ENCODE measurements at places on chromosomes 7 and 10.

DNA sequence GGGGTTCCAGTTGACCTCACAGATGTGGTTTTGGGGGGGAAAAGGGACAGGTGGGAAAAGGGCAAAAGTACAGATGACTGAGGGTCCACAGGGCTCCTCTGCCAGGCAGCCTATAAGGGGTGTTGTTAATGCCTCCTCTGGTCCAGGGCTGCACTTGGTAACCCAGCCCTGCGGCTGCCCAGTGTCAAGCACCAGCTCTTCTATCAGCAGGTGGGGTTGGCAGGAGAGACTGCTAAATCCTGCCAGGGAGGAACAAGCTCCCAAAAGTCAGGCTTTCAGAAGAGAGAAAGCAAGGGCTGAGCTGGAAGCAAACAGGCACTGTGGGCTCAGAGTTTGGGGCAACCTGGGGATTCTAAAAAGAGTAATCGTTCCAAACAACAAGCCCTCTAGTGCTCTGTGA is 39.1 kb downstream of the LRRC20 start:
- no peak for DNase-seq

DNA sequence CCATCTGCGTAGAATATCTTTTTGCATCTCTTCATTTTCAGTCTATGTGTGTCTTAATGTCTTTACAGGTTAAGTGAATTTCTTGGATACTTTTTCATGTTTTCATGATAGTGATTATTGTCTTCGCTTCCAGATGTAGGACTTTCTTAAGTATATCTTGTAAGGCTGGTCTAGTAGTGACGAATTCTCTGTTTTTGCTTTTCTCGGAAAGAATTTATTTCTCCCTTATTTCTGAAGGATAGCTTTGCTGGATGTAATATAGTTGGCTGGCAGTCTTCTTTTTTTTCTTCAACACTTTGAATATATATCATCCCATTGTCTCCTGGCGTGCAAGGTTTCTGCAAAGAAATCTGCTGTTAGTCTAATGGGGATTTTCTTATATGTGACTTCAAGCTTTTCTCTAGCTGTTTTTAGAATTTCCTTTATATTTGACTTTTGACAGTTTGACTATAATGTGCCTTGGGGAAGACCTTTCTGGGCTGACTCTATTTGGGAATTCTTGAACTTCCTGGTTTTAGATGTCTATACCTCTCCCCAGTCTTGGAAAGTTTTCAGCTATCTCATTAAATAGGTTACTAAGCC is 14.3 kb downstream of the GTPBP4 start:
- no peak for DNase-seq

DNA sequence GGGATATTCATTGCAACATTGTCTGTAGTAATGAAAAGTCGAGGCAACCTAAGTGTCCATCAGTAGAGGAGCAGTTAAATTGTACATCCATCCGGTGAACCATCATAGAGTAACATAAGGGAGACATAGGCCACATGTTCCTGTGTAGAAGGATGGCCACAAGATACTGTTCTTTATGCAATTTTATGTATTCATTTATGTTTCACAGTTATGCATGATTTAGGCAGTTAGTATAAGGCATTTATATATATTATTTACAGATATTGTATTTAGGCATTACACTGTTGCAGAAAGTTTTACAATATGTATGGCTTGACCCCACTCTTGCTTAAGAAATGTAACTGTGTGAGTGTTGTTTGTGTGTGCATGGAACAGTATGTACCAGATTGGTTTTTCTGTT is 36.0 kb upstream of the CDH23 start:
- no peak for DNase-seq

DNA sequence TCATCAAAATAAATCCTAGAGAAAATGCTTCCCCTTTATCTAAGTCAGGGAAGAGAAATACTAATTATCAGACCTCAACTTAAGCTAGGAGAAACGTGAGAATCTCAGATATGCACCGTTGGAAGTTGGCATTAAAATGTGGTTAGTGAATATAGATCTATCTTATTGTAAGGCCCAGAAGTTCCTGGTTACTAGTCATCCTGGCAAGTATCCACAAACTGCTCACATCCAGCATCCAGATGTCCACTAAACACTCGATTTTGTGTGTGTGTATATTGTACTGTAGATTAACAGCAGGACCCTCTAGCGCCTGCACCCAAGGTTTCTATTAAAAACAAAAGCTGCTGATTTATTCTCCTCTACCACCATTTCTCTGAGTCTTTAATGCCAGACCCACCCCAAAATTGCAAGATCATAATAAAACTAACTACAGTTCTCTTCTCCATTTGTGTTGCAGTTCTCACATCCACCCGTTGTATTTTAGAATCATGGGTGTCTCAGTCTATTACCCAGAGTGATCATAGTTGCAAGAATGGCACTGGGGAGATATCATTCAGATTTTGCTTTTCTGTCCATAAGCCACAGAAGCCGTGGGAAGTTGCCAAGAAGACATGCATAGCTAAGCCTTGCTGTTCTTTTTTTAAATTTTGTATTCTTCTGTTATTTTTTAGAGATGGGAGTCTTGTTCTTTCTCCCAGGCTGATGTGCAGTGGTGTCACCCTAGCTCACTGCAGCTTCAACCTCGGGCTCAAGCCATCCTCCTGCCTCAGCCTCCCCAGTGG is 165.4 kb downstream of the KIAA1217 start:
- DNase-seq = no peak

DNA sequence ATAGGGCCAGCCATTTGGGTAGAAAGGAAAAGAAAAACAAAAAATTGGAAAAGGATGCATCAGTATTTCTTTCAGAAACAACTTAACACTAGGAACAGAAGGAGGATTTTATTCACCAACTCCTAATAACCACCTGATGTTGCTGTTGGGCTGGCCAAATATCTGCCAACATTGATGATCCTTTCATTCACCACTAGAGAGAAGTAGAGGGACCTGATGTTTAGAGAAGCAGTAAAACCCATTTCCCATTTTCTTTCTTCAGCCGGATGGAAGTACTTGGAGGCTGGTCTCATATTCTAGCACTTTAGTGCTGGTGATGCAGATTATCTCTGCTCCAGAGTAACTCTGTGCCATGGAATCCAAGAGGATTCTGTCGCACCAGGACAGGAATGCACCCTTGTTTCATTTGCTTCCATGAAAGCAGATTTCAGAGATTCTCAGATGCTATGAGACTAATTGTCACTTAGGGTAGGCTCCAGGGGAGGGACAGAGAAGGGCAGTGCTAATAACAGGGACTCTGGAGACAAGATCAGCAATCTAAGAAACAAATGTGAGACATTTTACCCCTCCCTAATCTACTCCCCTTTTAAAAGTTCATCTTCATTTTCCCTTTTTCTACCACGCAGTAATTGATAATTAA is 3.1 kb downstream of the KLLN start:
- DNase-seq = peak; percentile 10

- no peak for DNase-seq
These were observed 1.9 kb downstream of the MRPS33 start for GRCh38 chr7:141012696-141013344.

DNA sequence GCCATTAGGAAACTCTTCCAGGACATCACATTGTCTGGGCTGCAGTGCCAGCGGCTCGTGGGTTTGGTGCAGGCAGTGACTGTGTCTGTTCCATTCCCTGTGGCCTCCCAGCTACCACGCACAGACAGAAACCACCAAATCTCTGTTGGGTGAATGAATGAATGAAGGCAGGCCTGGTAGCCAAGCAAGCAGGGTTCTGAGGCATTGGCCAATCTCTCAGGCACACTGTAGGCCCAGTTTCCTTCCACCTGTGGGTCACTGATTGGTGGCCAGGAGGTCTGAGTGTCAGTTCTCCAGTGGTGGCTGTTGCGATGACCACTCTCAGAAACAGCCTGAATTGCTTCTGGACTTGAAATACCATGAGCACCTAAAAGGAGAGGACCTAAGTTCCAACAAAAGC is 59.4 kb upstream of the CTBP2 start:
- no peak for DNase-seq

GRCh38 chr7:47684728-47685127 is 102.8 kb upstream of the TNS3 start:
- DNase-seq = no peak

GRCh38 chr10:30439931-30440330 is 5.9 kb downstream of the MAP3K8 start:
- DNase-seq = no peak

DNA sequence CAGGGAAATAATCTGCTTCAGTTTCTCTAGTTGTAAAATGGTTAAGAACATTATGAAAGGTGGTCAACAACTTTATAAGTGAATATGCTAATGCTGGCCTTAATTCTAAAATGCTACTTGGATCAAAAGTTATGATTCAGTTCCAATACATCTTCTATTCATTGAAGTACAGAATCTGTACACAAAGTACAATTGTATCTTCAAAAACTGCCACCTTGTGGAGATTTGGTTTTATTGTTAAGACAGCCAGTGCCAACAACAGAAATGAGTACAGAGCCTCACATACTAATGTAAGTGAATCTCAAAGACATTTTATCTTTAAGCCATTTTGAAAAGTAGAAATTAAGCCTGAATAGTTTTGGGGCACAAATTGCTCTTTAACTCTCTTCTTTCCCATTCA is 194.0 kb downstream of the CFTR start:
- no peak for DNase-seq

GRCh38 chr10:124217906-124218804 is 124.8 kb upstream of the CHST15 start:
- no peak for DNase-seq

GRCh38 chr7:25964483-25964991 is 187.5 kb upstream of the NFE2L3 start:
- DNase-seq = no peak

DNA sequence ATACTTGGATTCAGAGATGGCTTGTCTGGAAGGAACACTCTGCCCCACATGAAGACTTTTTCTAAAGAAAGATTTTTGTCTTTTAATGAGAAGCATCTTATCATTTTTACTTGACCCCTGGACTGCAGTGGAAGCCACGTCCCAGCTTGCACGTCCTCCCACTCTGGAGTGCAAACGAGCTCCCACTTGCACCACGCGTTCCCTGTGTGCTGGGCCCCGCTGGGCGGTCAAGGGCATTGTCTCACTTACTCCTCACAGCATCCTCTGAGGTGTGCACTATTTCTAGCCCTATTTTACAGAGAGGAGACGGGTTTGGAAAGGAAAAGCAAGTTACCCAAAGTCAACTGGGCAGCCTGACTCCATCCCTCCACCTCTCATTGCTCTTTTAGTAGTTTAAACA is 175.2 kb downstream of the HIBADH start:
- DNase-seq = no peak

GRCh38 chr7:75048435-75049379 is 24.9 kb downstream of the RCC1L start:
- DNase-seq = no peak

GRCh38 chr10:59376846-59377245 is 14.5 kb upstream of the FAM13C start:
- no peak for DNase-seq

GRCh38 chr10:94010886-94011285 is 17.2 kb downstream of the PLCE1 start:
- DNase-seq = no peak

- no peak for DNase-seq
These were observed 229.0 kb downstream of the STK31 start for GRCh38 chr7:23938937-23939552.

GRCh38 chr10:96411716-96412320 is 53.0 kb upstream of the OPALIN start:
- no peak for DNase-seq

DNA sequence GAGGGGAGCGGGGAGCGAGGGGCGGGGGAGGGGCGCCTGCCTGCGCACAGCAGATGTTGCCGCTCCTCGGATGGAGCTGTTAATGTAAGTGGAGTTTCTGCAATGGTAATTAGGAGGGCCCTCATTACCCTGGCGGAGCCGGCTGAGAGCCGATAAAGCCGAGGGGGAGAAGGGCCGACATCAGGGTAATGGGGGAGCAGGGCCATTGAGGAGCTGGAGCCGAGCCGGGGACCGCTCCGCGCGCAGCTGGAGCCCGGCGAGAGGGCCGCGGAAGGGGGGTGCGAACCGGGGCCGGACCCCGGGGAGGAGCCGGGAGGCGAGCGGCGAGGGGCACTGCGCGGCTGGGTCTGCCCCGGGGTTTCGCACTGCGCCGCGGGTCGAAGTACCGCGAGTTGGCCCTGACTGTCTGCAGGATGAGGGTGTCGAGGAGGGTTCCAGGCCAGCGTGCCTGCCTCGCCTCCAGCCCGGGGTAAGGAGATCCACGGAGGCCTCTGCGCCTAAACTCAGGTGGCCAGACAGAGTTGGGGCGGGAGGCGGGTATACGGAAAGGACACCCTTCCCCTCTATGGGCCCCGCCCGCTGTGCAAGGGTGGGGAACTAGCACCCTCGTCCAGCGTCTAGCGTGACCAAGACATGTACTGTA is 55.0 kb upstream of the LBX1 start:
- DNase-seq = no peak

DNA sequence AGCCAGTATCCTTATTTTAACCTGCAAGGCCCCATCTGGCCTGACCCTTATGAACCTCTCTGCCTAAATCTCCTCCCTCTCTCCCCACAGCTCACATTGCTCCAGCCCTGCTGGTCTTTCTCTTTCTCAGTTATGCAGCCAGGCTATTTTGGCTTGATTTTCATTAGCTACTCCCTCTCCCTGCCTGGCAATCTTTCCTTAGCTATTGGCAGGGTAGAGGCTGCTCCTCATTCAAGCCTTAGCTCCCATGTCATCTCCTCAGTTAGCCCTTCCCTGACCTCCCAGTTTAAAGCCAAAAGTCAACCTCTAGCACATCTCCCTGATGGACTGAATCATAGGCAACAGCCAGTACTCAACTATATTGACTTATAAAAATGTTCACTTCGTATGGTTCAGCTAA is 214.4 kb upstream of the CELF2 start:
- no peak for DNase-seq

DNA sequence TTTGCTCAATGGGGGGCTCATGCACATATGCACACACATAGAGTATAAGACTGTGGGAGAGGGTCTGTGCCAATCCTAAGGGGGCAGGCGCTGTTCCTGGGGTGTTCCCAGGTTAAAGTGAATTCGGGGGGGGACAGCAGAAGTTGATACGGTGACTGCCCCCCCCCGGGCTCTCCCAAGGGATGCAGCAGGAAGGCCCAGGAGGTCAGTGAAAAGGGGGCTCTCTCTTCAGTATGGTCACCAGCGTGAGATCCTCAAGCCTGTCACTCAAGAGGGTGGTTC is 32.4 kb downstream of the SPDYE6 start:
- DNase-seq = no peak

GRCh38 chr10:96826438-96826837 is 5.7 kb upstream of the LCOR start:
- DNase-seq = no peak

DNA sequence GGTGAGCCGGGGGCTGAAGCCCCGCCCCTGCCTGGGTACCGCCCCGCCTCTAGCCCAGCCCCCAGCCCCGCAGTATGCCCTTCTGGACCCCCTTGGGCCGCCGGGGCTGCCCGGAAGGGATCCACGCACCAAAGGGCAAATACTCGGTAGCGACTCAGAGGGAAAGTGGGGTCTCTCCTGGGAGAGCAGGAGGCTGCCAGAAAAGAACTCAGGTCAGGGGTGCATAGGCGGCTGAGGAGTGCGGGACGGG is 796 bp downstream of the FBXL15 start:
- DNase-seq = no peak

DNA sequence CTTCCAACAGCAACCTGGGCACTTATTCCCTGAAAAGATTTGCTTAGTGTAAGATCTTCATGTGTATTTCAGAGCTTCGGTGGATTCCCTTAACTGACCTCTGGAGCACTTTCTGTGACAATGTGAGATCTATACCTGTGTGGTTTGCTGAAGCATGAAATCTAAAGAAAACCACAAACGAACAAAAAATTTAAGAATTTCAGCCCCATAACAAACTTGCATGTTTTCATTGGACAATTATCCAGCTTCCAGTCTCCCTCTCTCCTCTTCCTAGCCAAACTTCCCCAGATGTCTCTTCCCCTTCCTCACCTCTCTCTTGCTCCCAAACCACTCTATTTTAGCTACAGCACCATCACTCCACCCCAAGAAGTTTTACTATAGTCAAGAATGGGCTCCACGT is 279.9 kb upstream of the SORCS1 start:
- DNase-seq = no peak
